ENCODE measurements at places on chromosomes 5 and 9.

GRCh38 chr5:169146158-169146557, 154.8 kb downstream of the SLIT3 start:
- ATAC-seq = no peak

DNA sequence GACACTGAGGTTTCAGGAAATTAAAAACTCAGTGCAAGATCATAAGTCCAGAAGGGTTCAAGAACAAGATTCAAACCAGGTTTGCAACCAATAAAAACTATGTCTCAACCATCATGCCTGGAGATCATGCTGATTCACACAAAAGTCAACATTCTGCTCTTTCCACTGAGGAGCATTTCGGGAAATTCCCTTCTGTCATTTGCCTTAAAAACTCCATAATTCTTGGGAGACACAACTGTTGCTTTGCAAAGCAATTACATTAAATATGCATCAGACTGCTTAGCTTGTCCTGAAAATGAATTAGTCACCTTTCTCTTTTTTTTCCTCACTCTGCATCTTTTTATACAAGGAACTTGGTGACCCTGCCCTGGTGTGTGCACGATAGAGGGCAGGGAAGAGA, 275.9 kb upstream of the ZNF462 start:
- ATAC-seq = no peak

GRCh38 chr9:94042516-94043360, 41.5 kb upstream of the PTPDC1 start:
- no peak for ATAC-seq

DNA sequence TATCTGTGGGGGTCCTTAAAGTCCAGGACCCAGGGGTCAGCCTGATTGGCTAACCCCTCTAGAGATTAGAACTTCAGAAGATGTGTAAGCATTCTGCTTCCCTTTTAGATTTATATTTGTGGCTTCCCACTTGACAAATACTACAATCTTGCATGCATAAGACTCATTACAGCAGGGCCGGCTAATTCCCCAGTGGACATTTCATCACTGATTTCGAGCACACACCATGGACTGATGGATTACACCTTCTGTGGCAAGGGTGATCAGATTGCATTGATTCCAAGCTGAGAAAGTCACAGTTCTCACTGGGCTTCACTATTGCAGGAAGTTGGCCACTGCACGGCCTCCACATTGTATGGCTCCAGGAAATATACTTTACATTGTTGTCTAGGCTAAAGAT, 65.8 kb upstream of the DAPK1 start:
- ATAC-seq = no peak

DNA sequence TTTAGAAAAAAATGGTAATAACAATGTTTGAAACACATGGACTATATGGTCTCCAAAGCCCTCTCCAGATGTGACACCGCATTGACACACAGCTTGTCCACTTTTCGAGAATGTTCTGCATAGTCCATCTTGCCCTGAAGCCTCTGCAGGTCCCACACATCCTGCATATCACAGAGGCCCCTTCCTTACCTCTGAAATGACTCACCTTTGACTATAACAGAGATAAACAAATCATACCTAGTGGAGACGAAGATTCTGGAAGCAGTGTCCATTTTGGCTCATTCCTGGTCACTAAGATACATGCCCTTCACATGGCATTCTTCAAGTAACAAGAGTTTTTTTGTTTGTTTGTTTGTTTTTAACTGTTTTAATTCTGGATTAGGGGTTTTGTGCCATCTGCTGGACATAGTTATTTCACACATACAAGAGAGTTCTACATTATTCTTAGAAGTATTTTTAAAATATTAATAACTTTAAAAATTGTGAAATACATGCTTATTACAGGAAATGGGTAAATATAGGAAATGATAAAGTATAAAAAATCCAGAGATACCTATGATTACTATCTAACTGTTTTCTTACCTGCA, 5.1 kb downstream of the ARL14EPL start:
- ATAC-seq = no peak

DNA sequence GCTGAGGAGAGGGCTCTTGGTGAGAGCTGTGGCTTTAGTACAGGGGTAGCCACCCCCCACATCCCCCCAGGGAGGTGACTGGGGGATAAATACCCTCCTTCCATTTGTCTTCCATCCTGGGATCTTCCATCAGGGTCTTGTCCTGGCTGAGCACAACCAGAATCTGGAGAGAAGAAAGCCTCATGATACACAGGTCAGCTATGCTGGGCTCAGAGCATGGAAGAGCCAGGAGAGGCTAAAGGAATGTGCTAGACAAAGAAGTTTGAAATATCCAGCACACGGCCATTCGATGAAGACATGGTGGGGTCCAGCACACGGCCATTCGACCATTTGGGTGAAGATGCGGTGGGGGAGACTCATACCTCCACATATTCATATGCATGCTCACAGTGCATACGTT, 30.0 kb downstream of the ROPN1L start:
- no peak for ATAC-seq

- no peak for ATAC-seq
Observed at GRCh38 chr5:145130996-145131395, 704.1 kb downstream of the PRELID2 start.

DNA sequence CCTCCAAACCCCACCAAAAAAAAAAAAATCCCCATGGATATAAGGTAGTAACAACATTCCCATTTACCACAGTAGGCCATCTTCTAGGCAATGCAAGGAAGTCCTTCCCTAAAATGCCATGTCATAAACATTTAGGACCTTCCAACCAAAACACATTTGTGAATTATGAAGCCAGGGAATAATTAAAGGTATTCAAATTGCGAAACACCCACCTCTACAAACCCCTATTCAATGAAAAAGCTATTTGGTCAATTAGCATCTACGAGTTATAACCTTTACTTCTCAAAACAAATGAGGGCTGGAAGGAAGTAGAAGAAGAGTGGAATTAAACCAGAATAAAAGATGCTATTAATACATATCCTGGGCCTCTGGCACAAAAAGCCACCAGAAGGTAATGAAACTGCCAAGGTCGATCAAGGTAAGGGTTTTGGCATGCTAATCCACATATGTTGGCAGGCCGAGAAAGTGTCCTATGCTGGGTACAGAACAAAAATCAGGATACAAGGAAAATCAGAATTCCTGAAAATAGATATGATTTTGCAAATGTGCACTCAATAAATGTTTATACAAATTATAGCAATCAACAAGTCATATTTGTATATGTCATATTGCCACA, 47.7 kb downstream of the MTMR12 start:
- ATAC-seq = no peak

- no peak for ATAC-seq
Observed at GRCh38 chr5:179317411-179318220, 27.6 kb downstream of the ADAMTS2 start.

DNA sequence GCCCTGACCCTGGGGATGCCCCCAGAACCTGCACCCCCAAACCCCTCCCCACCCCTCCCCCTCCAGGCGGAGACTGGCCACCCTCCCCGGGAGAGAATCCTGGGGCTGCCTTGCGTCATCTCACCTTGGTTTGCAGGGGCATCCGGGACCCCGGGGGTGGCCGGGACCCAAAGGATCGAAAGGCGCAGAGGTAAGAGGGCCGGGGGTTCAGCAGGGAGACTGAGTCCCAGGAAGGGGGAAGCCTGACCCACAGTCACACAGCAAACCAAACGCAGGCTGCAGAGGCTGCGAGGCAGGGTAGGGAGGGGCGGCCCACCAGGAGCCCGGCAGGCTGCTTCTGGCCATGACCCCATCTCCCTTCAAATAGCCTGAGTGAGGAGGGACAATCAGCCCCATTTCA, 33.8 kb upstream of the ORM1 start:
- ATAC-seq = no peak

- ATAC-seq = no peak
Observed at GRCh38 chr5:90119531-90119971, 290.0 kb downstream of the CETN3 start.

DNA sequence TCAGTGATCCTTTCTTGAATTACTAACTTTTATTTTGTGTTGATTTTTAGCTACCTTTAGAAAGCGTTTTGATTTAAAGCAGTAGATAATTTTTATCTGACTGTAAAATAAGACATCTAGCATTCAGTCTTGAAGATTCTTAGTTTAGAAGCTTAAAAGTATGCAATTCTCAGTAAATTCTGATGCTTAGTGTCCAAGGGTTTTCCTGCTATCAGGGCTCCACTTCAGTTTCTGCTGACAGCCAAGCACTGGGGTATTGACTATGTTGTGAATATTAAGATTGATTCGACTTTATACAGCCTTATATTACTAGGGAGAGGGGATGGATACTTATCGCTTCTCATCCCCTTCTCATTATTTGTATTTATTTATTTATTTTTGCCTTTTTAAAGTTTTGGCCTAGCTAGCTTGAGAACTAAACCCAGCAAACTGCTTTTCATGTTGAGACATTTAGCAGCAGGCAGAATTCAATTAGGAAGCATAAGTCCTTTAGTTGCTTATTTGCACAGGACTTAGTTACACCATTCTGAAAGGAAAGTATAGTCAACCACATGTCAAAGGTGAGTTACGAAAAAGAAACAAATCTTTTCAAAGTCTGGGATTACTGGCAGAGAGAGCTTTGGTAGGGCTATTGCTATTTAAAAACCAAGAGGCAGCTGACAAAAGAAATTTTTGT, 2.9 kb downstream of the PBX3 start:
- ATAC-seq = no peak

DNA sequence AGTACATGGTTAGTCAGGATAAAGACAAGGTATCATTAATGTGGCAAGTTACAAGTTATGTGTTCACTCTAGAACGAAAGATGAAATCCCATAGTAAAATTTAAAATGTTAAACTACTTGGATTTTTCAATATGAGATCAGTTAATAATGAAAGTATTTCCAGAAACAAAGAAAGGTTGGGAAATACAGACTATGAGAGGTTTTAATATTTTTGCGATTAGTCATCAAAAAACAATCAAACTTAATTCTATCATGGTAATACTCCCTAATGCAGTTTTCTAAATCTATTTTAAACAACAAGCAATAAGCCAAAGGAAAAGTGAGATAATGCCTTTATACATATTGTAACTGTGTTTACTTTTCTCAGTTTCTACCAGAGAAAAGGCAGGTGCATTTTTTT, 10.6 kb downstream of the CDH12 start:
- no peak for ATAC-seq

- no peak for ATAC-seq
Observed at GRCh38 chr9:90904706-90905478, 103.3 kb downstream of the SYK start.

DNA sequence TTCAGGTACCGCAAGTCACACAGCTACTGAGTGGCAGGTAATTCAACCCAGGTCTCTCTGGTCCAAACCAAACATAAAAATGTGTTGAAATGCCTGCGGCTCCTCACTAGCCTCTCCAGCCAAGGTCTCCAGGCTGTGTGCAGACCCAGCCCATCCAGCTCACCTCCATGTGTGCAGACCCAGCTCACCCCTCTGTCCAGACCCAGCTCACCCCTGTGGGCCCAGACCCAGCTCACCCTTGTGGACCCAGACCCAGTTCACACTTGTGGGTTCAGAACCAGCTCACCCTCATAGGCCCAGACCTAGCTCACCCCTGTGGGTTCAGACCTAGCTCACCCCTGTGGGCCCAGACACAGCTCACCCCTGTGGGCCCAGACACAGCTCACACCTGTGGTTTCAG, 188.0 kb upstream of the ADCY2 start:
- ATAC-seq = no peak

- ATAC-seq = no peak
Observed at GRCh38 chr9:116928289-116928688, 241.2 kb downstream of the TRIM32 start.

DNA sequence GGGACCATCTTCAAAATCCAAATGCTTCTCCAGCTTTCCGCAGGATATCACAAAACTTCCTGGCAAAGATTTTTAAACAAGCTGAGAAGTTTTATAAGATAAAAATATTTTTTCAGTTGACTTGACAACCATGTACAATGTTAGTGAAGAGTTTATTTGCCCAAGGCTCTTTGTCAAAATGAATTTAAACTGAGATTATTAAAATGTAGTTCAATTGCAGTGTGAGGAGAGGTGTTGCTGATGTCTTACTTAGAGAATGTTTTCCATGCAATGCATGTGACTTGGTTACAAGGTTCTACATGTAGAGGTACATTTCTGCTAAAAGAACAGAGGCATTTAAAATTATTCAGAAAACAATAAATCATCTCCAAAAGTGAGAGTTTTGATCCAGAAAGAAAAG, 131.4 kb upstream of the MINAR2 start:
- ATAC-seq = no peak

GRCh38 chr5:58080573-58080972, 379.3 kb downstream of the PLK2 start:
- ATAC-seq = no peak

DNA sequence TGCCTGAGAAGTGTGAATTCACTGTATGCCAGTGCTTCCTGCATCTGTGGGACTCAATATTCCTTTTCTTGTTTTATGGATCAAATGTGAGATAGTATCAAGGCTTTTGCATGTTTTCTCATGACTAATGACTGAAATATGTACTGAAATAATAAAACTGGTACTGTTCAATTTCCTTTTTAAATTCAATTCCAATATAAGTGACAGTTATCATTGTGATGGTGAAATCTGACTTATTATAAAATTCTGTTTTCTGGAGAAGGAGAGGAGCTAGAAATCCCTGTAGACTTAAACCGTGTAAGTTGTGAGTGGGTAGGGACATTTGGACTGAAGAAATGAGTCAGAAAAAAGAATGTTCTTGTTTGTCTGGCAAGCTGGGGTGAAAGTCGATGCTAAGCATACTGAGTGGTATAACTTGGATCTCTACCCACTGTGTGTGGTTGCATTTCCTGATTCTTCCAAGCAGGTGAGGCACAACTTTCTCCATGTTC, 245.2 kb downstream of the EFNA5 start:
- peak; percentile 86 for ATAC-seq

- ATAC-seq = no peak
Observed at GRCh38 chr5:66209350-66209749, 65.2 kb downstream of the SREK1 start.

DNA sequence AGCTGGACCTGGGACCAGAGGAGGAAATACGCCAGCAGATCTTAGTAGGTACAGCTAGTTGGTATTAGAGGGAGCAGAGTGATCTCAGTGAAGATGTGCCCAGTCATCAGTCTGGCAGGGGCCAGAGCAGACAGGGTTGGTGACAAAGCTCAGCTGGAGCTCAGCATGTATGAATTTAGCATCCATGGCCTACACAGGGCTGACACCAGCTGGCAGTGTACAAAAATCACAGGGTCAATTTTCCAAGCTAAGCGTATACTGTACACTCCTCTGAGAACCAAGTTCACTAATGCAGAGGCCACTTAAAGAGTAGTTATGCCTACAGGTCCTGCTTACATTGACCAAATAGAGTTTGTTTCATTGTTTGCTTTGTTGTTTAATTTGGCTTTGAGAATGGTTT, 146.6 kb downstream of the SLC24A2 start:
- ATAC-seq = no peak

- ATAC-seq = no peak
Observed at GRCh38 chr5:146051678-146052077, 53.7 kb downstream of the PLAC8L1 start.
